ENCODE measurements at places on chromosomes 11 and 22. TPM values are rescaled to one million over a fixed set of nuclear protein-coding genes. Genes with fewer than 3 reads are reported as not detected.
A peak's percentile ranks its signal among the peaks of the same experiment; 100 is the strongest.

The CARD18 gene
- not detected for total RNA-seq

The GPR83 gene
- total RNA-seq = 0.15 TPM

The BRMS1 gene
- total RNA-seq = 67.1 TPM

The LYVE1 gene
- not detected for total RNA-seq

The KCTD14 gene
- total RNA-seq = 0.16 TPM

The CASP5 gene
- total RNA-seq = not detected

- no peak for DNase-seq
Observed at GRCh38 chr11:74024261-74025029, 15.6 kb upstream of the UCP3 start.

- no peak for DNase-seq
Observed at GRCh38 chr11:27355575-27356104, 7.4 kb downstream of the CCDC34 start.

GRCh38 chr22:48188231-48188721, 1425.8 kb downstream of the TBC1D22A start:
- DNase-seq = no peak

DNA sequence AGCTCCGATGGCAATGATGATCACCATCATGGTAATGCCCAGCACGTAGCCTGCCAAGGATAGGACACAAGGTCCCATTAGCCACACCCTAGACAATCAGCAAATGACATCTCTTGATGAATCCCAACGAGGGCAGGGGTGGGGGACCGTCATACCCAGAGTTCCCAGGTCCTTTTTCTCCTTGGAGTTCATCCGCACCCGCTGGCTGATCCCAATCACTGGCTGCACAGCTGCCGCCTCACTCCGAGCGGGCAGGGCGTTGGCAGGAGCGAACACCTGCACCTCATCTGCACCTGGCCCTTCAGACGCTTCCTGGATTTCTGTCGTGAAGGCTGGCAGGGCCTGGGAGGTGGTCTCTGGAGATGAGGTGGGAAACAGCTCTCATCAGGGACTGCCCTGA, 2.9 kb downstream of the PIK3IP1 start:
- no peak for DNase-seq

DNA sequence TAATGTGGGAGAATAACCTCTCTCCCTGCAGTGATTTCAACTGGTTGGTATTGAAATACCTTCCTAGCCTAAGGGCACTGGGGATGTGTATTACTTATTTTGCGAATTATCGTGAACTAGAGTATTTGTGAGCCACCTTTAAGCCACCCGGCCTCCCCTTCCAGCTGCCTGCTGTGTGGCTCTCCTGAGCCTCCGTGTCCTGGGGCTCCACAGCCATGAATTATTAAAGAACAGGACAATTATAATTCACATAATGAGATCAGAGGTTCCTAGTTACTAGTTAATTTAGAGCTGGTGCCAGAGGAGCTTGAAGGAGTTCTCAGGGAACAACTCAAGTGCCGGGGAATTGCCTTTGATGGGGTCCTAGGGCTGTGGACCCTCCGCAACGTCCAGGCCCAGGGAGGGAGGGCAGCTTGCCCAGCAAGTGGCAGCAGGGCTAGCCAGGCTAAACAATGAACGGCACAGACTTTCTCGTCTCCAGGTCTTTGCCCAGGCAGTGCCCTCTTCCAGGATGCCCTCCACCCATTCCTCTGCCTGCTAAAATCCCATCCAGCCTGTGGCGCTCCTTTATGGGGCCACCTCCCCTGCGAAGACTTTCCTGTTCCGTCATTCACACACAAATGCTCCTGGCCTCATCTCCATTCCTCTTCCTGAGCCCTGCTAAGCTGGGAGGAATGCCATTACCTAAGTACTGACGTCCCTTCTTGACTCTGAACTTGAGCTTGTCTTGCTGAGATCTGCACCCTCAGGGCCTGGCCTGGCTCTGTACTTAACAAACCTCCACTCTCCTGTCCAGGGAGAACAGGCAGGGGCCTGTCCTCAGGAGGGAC, 91.5 kb downstream of the RTL6 start:
- no peak for DNase-seq

DNA sequence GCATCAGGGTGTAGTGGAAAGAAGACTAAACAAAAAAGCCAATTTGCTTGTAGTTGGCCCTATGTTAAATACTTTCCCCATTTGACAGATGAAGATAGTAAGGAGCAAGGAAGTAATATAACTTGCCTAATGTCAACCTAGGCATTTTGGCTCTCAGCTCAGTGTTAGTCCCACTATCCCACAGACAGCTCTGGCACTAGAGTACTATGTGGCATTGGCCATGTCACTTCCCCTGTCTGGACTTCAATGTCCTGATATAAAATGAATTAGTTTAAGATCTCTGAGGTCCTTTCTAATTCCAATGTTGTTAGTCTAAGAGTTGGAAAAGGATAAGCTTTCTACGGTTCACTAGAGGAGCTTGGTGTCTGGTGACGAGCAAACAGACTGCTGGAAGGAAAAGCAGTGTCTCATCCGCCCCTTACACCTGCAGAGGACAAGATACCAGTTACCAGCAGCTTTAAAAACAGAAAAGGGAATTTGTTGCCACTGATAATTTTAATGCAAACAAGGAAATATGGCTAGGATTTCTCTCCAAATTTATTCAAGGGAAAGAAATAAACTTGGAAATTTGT, 92.5 kb downstream of the RELT start:
- no peak for DNase-seq

DNA sequence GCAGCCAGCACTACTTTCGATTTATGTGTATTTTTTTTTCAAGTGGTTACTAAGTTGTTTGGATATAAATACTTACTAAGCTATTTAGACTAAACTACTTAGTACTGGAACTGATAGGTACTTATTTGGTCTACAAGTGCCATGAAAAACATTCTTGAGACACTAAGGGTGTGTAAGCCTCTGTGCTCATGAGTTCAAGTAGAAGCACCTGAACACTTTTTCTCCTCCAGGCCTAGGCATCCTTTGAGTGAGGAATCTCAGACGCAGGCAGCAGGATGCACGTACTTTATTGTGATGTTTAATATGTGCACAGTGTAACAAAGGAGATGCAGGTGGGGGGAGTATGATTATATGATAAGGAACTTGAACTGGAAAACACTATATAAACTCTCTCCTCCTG, 7.8 kb downstream of the TESMIN start:
- no peak for DNase-seq

- DNase-seq = no peak
Observed at GRCh38 chr11:87491381-87491780, 453.6 kb downstream of the TMEM135 start.

DNA sequence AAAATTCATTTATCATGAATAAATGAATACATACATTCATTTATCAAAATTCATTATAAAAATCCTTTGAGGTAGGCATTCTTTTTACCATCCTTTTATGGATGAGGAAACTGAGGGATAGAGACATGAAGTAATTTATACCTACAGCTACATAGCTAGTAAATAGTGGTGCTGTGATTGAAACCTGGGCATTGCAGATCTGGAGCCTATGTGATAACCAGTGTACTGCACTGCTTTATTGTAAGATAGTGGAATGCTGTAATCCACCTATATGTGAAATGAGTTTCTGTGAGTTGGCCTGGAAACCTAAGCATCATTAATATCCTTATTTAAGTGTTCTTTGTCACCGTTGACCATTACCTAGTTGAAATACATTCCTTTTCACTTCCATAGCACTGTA, 4.5 kb downstream of the QSER1 start:
- DNase-seq = no peak

- no peak for DNase-seq
Observed at GRCh38 chr22:42934338-42934737, 77.3 kb upstream of the ARFGAP3 start.

DNA sequence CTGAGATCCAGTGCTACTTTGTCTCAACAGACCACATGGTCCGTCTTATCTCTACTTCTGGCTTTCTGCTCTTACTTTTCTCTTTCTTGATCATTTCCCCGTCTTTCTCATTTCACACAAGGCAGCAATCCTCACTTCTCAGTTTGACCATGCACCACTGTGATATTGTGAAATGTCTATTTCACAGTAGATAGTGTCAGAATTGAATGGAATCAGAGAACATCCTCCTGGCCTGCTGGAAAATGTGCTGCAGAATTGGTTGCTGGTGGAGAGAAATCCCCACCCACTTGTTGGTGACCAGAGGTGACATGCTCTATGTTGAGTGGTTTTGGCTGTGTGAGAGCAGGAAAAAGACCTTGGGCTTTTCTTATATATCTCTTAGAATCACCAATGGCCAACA, 57.8 kb upstream of the RCN1 start:
- DNase-seq = no peak

- no peak for DNase-seq
Observed at GRCh38 chr11:35131886-35132285, 7.1 kb upstream of the CD44 start.

DNA sequence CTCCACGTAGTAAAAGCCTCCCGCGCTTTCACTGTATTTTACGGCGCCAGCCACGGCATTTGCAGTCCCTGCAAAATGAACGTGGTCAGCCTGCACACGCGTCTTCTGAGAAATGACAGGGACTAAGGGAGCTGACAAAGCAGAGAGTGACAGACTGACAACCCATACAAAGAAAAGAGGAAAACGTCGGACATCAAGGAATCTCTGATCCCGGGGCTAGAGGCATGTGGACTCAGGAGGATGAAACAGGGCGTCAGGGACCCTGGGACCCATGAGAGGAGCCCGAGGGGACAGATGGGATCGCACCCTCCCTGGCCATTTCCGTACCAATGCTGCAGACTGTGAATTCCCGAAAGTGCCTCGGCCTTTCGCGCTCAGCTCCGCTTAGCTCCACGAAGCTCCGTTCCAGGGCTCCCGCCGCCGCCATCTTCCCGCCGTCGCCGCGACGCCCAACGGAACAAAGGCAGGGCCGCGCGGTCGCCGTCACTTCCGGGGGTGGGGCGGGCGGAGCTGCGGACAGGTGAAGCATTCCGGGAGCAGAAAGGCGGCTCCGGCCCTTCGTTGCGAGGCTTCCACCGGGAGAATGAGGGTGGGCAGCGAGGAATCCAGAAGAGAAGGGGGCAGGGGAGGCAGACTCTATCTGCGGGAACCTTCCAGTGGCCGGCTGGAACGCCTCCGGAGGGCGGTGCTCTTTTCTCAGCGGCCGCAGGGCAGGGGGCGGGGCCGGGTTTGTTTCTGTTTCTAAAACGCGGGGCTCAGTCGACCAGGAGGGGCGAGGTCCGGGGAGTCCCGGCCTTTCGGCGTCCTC, at the start of gene NUP160:
Gene NUP160, minus strand, starts transcription at position 459 of the 808 bp plus-strand sequence. Its CDS starts 32 bp downstream, at position 427.
- peak; percentile 86 for DNase-seq

- DNase-seq = peak; percentile 33
Observed at GRCh38 chr22:23705358-23705757, 14.5 kb downstream of the RGL4 start.

DNA sequence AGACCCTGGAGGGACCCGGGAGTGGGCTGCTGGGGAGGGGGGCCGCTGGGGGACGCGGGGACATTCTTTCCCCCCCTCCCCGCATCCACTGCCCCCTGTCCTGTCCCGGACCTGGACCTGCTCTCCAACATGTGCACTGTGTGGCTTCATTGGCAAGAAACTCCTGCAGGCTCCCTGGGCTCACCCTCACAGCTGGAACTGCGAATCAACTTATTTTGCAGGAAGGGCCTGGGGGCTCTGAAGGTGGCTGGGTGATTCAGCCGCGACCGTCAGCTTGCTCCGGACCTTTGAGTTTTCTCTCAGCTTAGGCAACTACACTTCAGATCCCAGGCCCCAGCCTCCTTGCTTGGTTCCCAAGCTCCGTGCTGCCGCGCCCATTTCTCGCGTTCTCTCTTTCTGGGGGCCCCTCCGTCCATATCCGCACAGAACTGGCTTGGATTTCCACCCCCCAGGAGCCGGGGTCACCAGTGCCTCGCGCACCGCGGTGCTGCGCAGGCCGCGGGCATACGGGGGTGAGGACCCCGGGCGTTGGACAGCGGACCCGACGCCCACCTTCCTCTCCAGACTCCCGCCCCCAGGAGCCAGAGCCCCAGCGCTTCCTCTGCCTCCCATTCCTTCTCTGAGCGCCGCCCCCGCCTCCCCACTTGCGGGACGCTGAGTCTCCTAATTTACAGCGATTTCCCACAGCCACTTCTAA, 471 bp upstream of the AHNAK start:
- no peak for DNase-seq

GRCh38 chr11:96543177-96543576, 153.4 kb downstream of the JRKL start:
- no peak for DNase-seq
